Activated CD8-positive, alpha-beta memory T cell treated with anti-CD3 and anti-CD28 coated beads, Interleukin-2, amount 10 ng/mL, durations not matched to agents 7 days and 5 days (primary cell): ENCODE measurements at places on chromosomes 3 and 15.

GRCh38 chr3:76264911-76265310 lies 479.6 kb upstream of the ZNF717 start:
- DNase-seq = no peak

GRCh38 chr3:60158035-60158434 lies 1093.2 kb downstream of the FHIT start:
- DNase-seq = no peak

DNA sequence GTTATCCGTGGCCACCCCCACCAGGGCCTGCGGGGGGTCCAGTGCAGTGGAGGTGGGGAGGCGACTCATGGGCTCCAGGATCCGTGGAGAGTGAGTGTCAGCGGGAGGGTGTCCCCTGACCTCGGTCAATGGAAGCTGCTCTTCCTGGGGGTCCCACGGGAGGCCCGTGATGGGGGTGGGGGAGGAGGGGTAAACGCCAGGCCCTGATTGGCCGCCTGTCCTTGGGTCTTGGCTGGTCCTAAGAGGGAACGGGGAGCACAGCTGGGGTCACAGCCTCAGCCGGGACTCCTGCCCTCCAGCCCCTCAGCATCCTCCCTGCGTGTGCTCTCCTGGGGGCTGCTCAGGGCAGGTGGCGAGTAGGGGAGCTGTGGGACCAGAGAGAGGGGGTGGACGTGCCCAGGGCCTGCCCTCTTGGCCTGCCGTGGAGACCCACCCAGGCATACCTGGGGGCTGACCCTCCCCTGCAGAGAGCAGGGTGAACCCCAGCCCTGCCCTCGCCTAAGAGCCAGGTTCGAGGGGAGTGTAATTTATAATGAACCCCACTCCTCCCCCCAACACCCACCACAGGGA lies 184.6 kb downstream of the GOLGA6L6 start:
- DNase-seq = no peak

GRCh38 chr3:54900838-54901591 lies 26.8 kb downstream of the LRTM1 start:
- DNase-seq = no peak
